Progenitor cell of endocrine pancreas (in vitro differentiated cells): ENCODE measurements at places on chromosomes 3 and 15.

DNA sequence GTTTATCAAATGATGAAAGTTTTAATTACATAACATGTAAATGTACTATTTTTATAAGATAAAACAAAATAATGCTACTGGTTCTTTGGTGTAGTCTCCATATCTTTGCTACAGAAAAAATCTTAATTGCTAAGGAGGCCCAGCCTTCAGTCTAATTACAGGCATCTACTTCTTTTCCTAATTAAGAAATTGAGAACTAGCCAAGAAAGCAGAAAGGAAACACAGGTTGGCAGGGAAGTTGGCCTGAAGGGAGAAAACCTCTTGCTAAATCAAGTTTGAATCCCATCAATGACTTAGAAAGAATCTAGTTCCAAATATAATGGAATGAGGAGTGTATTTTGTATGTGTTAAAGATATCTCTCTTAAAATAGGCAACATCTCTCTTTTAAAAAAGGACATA lies 212.4 kb upstream of the ARL6 start:
- no peak for DNase-seq

DNA sequence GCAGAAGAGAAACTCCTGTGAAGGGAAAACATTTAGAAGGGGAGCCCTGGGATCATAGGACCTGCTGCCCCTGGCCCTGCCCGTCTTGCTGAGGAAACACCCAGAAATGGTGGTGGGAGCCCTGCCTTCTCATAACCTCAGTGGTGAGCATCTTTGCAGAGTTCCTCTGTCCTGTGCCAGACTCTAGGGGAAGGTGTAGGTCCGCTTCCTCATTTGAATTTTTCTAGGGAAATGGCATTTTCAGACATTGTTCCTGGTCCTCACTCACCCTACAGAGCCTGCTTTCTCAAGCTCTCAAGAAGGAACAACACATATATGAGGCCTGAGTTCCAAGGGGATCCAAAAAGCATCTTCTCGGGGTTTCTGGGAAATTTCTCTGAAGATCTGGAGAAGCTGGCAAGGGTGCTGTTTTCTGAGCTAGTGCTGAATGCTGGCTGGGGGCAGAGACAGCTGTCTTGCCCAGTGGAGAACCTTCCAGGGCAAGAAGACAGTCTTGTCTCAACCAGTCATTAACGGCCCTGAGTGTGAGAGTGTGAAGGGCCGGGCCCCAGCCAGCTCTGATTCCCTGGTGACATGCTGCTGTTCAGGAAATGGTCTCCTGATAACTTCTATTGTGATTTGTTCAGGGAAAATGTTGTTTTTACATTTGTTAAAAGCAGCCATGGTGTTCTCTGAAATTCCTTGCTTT lies 283.1 kb upstream of the LRRFIP2 start:
- no peak for DNase-seq

DNA sequence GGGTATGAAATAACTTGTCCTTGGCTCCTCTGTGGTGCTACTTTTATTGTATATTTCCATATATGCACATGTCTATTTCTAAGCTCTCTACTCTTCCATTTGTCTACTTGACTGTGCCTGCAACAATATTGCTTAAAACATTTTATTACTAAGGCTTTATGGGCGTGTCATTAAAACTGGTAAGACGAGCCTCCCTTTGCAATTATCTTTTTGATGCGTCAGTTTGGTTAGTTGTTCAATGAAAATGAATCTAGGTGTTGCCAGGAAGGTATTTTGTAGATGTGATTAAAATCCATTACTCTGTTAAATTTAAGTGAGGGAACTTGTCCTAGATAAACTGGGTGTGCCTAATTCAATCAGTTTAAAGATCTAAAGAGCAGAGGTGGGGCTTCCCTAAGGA lies 12.9 kb upstream of the TRA2B start:
- no peak for DNase-seq

- DNase-seq: no peak
Measured at GRCh38 chr3:71956716-71957115, 171.8 kb upstream of the PROK2 start.

- no peak for DNase-seq
Measured at GRCh38 chr3:188914552-188914951, 257.2 kb upstream of the TPRG1 start.

- no peak for DNase-seq
Measured at GRCh38 chr3:32992310-32992686, 40.9 kb downstream of the CCR4 start.

GRCh38 chr15:96356494-96357455 lies 26.3 kb downstream of the NR2F2 start:
- DNase-seq: peak; percentile 80

DNA sequence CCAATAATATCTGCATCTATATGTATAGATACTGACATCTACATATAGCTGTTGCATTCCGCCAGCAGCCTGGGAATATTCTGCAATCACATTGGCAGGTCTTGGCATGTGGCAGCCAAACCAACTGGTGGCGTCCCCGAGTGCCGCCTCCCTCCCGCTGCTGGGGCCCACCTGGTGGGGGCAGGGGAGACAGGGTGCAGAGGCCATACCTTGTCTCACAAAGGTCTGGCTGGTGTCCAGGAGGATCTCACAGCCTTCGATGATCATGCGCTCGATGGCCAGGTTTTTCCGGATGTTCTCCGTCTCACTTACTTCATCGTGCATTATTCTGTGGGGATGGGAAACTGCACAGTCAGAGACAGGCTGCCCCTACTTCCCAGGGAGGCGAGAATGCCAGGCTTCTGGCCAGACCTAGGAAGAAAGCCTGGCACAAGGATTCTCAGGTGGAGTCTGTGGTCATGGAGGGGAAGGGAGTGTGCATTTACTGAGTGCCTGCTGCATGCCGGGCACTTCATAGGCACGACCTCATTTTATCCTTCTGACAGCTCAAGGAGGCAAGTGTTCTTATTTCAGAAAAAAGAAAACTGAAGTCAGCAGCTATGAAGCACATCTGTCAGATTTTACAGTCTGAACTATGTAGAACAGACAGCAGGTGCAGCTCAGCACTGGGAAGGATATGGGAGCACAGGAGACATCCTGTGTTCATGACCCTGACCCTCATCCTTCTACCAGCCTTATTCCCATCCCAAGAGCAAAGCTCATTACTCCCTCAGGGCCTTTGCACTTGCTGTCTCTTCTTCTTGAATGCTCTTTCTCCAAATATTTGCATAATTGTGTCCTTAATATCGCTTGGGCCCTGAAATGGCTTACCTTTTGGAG lies 62.8 kb downstream of the RASGRF1 start:
- DNase-seq: no peak

- no peak for DNase-seq
Measured at GRCh38 chr3:32778389-32778788, 39.4 kb upstream of the TRIM71 start.
